Karpas-422 (cell line): ENCODE measurements at places on chromosomes 2 and 18. TPM values are rescaled to one million over a fixed set of nuclear protein-coding genes. Genes with fewer than 3 reads are reported as not detected.

- no peak for DNase-seq
Measured at GRCh38 chr2:220334210-220334609, 706.8 kb downstream of the SLC4A3 start.

- DNase-seq: peak; percentile 85
Measured at GRCh38 chr2:240435457-240435947, at the start of gene GPC1. GPC1 (plus strand) TSS chr2:240435663; CDS start chr2:240435919, 256 bp downstream.

GRCh38 chr2:239966029-239966852, 58.9 kb downstream of the NDUFA10 start:
- no peak for DNase-seq

DNA sequence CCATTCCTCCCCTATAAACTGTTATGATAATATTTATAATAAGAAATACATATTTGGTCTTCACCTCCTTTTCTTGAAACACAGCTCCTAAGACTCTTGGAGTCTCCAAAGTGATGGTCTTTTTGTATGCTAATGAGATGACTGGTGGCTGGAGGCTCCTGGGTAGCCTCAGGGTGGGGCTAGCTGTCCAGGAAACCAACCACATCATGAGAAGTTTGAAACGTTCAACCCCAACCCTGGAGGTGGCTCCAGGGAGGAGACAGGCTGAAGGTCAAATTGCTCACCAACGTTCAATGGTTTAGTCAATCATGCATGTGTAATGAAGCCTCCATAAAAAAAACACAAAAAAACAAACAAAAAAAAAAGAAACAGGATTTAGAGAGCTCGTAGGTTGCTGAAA, 298.7 kb upstream of the MGAT5 start:
- DNase-seq: no peak

DNA sequence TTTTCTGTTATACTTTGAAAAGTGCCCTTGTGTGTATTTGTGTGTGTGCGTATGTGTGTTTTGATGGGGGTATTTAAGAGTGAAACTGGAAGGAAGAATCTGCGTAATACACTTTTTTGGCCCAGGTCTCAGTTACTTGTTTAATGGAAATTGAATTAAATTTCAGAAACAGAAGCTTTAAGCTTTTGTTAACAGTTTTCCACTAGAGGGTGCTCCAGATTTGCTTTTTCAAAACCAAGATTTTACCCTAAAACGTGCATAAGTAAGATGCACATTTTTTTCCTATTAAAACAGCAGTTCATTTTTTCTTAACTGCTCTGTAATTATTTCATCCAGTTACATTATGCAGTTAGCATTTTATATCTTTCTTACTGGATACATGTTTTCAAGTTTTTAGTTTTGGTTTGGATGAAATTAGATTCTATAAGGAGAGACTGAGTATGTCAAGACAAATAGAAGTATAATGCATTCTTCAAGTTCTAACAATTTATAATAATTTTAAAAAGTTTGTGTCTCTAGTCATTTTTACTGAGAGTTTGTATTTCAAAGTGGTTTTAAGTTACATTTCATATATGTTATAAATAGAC, 97.2 kb downstream of the PIK3C3 start:
- DNase-seq: peak; percentile 80

GRCh38 chr2:18356676-18357075, 203.8 kb downstream of the RDH14 start:
- DNase-seq: no peak

DNA sequence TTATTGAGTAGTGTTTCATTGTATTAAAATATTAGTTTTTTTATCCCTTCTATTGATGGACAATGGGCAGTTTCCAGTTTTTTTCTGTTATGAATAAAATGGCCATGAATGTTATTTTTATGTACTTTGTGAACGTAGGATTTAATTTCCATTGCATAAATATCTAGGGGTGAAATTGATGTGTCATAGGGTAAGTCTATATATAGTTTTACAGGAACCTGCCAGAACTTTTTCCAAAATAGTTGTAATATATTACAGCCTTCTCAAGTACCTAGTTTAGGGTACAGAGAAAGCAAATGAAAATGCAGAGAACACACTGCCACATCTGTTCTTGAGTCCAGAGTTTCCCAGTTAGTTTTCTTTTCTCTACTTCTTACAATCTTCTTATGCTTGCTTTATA, 378.6 kb downstream of the MEIS1 start:
- no peak for DNase-seq

ZNF516 gene
- 41.0 and 53.3 TPM in 2 replicates for total RNA-seq

SLC25A12 gene
- 45.4 and 55.8 TPM in 2 replicates for total RNA-seq

GTF3C2 gene
- total RNA-seq: 44.2 and 79.0 TPM in 2 replicates

CD207 gene
- total RNA-seq: not detected in 2 replicates

KLHL30 gene
- not detected in 2 replicates for total RNA-seq
